ENCODE measurements at places on chromosomes 13 and 19. TPM values are rescaled to one million over a fixed set of nuclear protein-coding genes. Genes with fewer than 3 reads are reported as not detected.
A peak's percentile ranks its signal among the peaks of the same experiment; 100 is the strongest.

PIBF1 gene
- 28.3 TPM for total RNA-seq

IRS2 gene
- 43.8 TPM for total RNA-seq

VSIG10L gene
- 2.1 TPM for total RNA-seq

NDFIP2 gene
- 34.1 TPM for total RNA-seq

DNA sequence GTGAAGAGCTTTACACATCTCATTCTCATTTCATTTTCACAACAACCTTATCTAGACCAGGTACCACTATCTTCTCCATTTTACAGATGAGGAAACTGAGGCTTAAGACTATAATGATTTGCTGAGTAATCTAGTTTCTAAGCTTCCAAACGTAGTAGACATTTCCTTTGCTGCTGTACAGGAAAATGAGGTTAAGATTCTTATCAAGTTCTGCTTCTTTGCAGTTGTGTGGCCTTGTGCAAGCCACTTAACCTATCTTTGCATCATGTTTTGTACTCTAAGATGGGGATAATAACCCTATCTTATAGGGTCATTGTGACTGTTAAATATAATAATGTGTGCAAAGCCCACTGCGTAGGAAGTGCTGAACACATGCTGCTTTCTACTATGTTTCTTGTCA is 307.9 kb downstream of the HS6ST3 start:
- H3K27ac ChIP-seq = no peak overlapping the region
- H3K4me3 ChIP-seq = no peak overlapping the region
- H3K27me3 ChIP-seq = no peaks in the 10 kb centered on the region

DNA sequence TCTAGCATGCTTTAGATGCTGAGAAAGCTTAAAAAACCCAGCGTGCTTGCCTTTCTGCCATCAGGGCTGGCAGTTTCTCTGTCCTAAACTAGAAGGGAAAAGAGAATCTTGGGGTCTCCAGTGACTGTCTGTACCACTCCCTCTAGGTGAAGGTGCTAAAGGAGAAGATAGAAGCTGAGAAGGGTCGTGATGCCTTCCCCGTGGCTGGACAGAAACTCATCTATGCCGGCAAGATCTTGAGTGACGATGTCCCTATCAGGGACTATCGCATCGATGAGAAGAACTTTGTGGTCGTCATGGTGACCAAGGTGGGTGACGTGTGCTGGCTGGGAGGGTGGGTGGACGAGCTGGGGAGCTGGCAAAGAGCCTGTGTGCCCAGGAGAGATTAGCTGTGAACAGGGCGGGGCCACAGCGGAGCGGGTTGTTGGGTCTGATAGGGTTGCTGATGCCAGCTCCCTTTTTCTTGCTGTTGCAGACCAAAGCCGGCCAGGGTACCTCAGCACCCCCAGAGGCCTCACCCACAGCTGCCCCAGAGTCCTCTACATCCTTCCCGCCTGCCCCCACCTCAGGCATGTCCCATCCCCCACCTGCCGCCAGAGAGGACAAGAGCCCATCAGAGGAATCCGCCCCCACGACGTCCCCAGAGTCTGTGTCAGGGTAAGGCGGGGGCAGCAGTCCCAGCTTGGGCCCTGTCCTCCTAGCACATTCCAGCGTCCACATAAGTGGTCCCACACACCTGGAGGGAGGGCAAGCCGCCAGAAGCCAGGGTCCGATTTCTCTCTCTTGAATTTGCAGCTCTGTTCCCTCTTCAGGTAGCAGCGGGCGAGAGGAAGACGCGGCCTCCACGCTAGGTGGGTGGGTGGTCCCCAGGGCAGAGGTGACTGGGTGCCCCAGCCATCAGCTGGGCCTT is 2.3 kb downstream of the RAD23A start:
- no peaks in the 10 kb centered on the region for H3K27me3 ChIP-seq
- peaks cover 78% of the 10 kb centered on the region for H3K36me3 ChIP-seq
- no peak overlapping the region for H3K27ac ChIP-seq

DNA sequence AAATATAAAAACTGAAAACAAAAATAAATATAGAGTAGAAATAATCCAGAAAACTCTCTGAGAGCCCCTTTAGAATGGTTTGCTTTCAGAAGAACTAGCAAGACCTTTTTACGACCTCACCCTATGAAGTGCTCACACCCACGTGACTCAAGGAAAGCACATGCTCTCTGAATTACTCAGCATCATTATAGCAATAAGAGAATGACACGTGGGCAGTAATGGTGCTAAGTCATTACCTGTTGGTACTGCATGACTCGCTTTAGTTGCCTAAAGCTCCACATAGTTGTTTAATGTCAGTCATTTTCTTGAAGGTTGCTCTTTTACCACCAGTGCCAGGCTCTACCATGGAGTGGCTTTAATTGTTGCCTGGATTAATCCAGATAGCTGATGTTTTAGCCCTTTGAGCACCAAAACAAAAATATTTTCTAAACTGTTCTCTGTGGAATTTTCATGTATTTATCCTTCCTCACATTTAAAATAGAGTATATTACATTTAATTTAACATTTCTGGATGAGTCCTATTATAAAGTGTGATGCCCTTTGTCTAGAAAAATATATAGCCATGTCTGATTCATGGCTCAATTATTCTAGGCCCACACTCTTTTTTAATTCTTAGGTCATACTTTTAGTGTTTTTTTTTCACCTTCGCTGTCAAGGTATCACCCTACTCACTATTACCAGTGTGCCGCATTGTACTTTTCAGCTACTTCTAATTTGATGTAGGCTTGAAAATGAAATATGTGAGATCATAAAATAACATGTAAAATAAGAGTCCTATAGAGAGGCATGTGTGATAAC is 56.8 kb downstream of the THSD1 start:
- H3K4me3 ChIP-seq = no peak overlapping the region
- H3K36me3 ChIP-seq = no peaks in the 10 kb centered on the region
- no peak for DNase-seq
- H3K27me3 ChIP-seq = no peaks in the 10 kb centered on the region
- no peak overlapping the region for H3K27ac ChIP-seq

GRCh38 chr13:99990126-99990977 is 8.8 kb downstream of the ZIC2 start:
- H3K27me3 ChIP-seq = peaks cover 99% of the 10 kb centered on the region
- no peak overlapping the region for H3K4me3 ChIP-seq
- no peaks in the 10 kb centered on the region for H3K36me3 ChIP-seq
- H3K4me1 ChIP-seq = no peaks in the 10 kb centered on the region
- no peak for DNase-seq

DNA sequence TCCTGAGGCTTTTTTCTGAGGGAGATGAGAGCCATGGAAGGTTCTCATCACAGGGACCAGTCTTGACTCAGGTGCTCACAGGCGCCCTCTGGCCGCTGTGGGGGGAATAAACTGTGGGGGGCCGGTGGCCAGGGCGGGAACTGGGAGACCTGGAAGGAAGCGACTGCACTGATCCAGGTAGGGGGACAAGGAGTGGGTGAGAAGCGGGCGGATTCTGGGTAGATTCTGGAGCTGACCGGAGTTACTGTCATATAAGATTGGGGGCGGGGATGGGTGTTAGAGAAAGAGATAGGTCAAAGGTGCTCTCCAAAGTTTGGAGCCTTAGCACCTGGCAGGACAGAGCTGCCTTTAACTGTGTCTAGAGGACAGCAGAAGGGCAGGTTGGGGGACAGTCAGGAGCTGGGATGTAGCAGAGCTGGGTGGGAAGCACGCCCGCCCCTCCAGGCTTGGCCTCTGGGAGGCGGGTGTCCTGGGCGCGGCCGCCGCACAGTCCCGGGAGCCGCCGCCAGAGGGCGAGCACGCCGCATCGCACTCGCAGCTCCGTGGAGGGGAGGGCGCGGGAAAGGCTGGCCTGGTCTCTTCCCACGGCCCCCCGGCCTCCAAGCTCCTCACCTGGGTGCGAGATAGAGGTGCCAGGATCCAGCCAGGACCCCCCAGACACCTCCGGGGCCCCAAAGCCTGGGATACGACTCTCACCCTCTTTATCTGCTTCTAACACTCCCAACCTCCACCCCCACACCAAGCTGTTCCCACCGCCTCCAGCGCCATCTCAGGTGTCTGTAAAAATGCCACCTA is 4.2 kb upstream of the DAND5 start:
- H3K36me3 ChIP-seq = no peaks in the 10 kb centered on the region
- DNase-seq = peak; percentile 92
- H3K27ac ChIP-seq = peak overlapping the region; percentile 44
- peak overlapping the region; percentile 44 for H3K4me3 ChIP-seq
- H3K27me3 ChIP-seq = no peaks in the 10 kb centered on the region

- H3K27me3 ChIP-seq = no peaks in the 10 kb centered on the region
- no peak overlapping the region for H3K27ac ChIP-seq
- no peaks in the 10 kb centered on the region for H3K36me3 ChIP-seq
- DNase-seq = no peak
- no peaks in the 10 kb centered on the region for H3K4me1 ChIP-seq
- no peak overlapping the region for H3K4me3 ChIP-seq
Observed at GRCh38 chr13:42747399-42747873, 33.9 kb upstream of the FAM216B start.

DNA sequence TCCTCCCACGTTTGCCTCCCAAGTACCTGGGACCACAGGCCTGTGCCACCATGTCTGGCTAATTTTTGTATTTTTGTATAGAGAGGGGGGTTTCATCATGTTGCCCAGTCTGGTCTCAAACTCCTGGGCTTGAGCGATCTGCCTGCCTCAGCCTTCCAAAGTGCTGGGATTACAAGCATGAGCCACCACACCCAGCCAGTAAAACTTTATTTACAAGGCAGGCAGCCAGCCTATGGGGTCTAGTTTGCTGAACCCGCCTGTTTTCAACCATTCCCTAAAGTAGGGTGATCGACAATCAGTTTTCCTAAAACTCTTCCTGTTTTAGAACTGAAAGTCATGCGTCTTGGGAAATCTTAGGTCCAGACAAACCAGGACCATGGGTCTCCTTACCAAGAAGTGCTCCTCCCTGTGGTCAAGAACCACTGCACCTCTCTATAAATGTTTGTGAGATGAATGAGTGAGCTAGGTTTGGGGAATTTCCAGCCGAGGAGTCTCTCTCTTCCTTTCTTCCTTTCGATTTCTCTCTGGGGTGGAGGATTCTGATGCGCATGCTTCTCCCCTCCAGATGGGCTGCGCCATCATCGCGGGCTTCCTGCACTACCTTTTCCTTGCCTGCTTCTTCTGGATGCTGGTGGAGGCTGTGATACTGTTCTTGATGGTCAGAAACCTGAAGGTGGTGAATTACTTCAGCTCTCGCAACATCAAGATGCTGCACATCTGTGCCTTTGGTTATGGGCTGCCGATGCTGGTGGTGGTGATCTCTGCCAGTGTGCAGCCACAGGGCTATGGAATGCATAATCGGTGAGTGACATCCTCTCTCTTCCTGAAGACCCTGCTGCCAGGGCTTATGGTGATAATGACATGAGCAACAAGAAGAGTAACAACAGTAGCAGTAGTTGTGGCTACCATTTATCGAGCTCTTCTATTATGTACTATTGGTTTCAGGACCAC is 38.7 kb downstream of the ADGRE1 start:
- no peak overlapping the region for H3K4me3 ChIP-seq
- no peak for DNase-seq

- H3K27me3 ChIP-seq = no peaks in the 10 kb centered on the region
- H3K4me1 ChIP-seq = peaks cover 12% of the 10 kb centered on the region
- no peak overlapping the region for H3K4me3 ChIP-seq
- DNase-seq = no peak
Observed at GRCh38 chr19:17423429-17424208, 3.8 kb downstream of the MVB12A start.
